ENCODE measurements at places on chromosomes 4 and X. TPM values are rescaled to one million over a fixed set of nuclear protein-coding genes. Genes with fewer than 3 reads are reported as not detected.

MAGEE2 gene
- 0.43 TPM for total RNA-seq

HOPX gene
- 27.6 TPM for total RNA-seq

DACH2 gene
- total RNA-seq, result not detected

CXCL11 gene
- not detected for total RNA-seq

PDE6B gene
- total RNA-seq, result 8.6 TPM

TMEM154 gene
- total RNA-seq, result 2.2 TPM

TMEM131L gene
- 11.7 TPM for total RNA-seq

DNA sequence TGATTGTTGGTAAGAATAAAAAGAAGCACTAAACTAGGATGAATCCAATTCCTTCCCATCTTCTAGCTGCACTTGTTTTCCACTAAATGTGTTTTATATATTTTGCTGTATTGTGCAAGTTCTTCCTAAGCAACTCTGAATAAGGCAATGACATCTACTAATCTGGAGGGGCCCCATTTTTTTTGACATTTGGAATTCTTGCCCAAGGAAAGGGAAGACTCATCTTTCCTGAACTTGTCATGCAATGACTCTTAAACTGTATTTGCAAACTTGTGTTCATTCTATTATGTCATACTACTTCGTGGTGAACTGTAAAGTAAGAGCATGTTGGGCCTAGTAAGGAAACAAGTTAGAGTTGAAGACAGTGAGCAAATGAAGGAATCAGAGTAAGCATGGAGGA, 45.9 kb downstream of the FREM3 start:
- no peak for DNase-seq

GRCh38 chr4:89447543-89447942, 139.9 kb upstream of the GPRIN3 start:
- DNase-seq, result no peak

GRCh38 chr4:189502841-189503435, 437.7 kb upstream of the FRG1 start:
- no peak for DNase-seq

- DNase-seq, result no peak
Observed at GRCh38 chrX:72002875-72003274, 92.2 kb downstream of the NHSL2 start.

GRCh38 chr4:162016219-162016618, 147.6 kb downstream of the FSTL5 start:
- DNase-seq, result no peak

DNA sequence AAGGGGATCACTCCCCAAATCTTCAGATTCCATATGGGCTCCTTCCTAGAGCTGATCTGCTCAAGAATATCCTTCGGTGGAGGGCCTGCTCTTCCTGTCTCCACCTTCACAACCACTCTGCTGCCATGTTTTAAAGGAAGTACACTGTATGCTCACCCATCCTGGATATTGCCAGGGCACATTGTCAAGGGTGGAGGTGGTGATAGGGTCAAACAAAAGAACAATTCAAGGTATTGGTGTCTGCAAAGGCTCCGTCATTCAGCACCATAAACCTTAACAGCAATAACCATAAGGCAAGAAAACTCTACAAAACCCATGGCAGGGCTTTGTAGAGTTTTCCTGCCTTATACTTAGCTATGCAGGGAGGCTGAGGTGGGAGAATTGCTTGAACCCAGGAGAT, 18.9 kb downstream of the NAAA start:
- DNase-seq, result no peak

DNA sequence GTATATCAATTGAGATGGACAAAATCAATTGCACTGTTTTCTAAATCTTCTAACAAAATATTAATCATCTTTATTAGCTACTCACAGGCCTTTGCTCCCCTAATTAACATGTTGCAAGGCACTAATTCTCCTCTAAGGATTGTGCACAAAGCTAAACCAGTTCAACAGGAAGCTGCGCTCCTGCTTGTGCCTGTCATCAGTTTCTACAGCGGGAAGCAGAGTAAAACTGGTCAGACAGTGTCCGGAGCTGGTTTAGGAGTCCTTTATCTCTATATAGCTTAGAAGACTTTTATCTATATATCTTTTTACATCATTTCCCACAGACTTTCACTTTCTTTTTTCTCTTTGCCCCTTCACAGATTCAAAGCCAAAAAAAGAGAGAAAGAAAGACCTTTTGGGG, 79.1 kb downstream of the ELOVL6 start:
- peak; percentile 53 for DNase-seq

DNA sequence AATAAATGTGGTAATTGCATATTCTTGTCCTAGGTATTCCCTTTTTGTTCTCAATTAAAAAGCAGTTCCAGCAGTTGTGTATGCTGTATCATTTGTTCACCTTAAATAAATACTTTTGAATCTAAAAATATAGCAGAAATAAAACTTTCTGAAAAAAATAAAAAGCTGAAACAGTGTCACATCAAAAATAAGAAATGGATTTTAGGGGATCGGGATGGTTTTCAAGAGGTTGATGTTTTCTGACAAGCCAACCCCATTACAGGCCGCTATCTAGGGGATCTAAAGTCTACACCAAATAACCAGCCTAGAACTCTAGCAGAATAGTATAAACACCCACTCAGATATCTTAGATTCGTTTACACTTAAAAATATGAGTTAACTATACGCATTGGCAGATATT, 95.4 kb upstream of the MAML3 start:
- no peak for DNase-seq

DNA sequence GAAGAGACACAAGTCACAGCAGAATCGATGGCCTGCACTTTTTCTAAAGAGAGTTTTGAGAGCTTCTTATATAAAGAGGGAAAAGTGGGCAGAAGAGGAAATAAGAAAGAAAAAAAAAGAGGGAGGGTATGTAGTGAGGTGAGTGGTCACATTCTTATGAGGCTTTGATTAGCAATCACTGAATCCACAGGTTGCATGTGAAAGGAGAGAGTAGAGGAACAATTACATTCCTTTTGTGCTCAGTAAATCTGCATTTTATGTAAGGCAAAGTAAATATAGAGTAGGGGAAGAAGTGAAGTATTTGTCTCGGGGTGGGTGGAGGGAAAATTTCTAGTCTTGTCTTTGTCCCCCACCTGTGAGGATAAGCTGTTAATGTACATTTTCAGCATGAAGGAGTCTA, 26.8 kb upstream of the MBTPS2 start:
- no peak for DNase-seq

GRCh38 chr4:179880756-179881155, 2362.4 kb upstream of the TENM3 start:
- no peak for DNase-seq

DNA sequence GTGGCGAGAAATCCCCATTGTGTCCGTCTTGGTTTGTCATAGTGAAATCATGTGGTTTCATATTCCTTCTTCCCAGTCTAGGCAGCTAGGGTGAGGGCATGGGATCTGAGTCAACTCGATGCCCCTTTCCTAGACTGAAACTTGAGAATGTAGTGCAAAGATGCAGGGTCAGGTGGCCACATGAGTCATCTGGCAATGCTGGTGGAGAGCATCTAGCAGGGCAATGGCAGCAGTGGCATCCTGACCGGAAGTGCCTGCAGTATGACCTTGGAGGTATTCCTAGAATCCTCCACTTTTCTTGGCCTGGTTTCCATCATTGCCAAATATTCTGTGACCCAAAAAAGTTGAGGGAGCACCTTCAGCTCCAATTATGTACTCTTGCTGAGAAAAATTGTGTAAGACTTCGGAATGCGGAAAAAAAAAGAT, 39.1 kb upstream of the TMEM184C start:
- DNase-seq, result no peak

DNA sequence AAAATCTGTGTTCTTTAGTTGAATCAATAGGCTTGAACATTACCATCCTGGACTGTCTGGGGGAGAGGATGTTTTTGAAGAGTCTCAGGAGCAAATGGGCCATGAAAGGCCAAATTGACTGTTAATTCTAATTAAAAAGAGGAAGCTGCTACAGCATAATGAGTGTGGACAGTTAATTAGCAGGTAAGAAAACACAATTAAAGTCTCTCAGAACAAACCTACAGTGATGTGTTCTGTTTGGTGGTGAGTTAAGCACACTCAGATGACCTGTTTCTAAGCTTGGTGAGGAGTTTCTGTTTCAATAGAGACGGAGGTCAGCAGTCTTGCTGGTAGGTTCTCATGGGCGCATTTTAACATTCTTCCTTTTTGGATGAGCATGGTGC, 68.1 kb downstream of the DRD5 start:
- no peak for DNase-seq
